ENCODE measurements at places on chromosomes 12 and 14.

- peak; percentile 35 for DNase-seq
Measured at GRCh38 chr14:32469388-32470160, 140.5 kb downstream of the AKAP6 start.

- no peak for DNase-seq
Measured at GRCh38 chr12:65182012-65182739, 12.8 kb downstream of the LEMD3 start.

DNA sequence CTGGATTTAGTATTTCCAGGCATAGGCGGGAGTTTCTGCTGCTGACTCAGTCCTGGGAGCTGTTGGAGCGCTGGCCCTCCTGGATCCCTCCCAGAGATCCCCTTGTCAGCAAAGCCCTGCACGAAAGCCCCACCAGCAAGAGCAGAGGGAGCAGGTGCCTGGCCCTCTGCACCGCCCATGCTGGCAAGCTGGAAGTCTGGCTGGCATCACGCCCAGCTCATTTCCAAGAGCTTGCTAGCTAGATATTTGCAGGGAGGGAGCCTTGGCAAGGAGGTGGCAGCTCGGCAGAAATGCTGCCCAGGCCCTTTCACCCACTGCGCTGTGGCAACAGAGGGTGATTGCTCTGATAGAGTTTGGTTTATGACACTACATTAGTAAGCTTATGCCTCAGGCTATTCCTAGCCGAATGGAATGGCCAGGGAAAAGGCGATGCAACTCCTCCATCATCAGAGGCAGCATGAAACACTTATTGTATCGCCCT is 193.9 kb downstream of the EMP1 start:
- peak; percentile 95 for DNase-seq

DNA sequence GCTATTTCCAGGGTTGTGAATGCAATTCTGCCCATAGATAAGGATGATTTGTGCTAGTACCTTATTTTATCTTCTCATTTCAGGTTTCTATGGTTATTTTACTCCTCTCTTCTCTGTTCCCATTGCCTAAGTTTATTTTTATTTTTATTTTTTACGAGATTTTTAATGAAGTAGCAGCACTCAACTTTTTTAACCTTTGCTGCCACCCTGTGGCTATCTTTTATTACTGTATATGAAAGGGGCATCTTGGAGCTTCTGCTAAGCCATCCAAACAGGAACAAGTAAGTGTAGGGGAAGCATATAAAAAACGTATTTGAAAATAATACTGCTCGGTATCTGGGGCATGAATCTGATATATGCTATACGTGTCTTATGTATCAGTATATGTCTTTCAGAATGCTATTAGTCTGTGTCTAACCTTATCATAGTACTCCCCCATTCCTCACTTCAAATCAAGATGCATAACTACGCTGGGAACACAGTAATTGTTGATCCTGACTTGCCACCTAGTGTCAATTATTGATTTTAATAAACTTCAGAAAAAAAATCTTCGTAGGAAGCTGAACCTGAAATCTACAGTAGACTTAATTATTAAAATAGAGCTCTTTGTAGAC is 60.3 kb downstream of the KLRG1 start:
- DNase-seq = no peak

GRCh38 chr14:75648066-75648838 is 12.4 kb downstream of the ERG28 start:
- no peak for DNase-seq

- DNase-seq = no peak
Measured at GRCh38 chr14:95322651-95323050, 2.9 kb upstream of the CLMN start.

GRCh38 chr12:76020281-76020680 is 11.3 kb downstream of the PHLDA1 start:
- no peak for DNase-seq

- DNase-seq = no peak
Measured at GRCh38 chr12:126936181-126936851, 1330.7 kb upstream of the TMEM132C start.

GRCh38 chr14:51674294-51675002 is 22.7 kb downstream of the FRMD6 start:
- DNase-seq = no peak

DNA sequence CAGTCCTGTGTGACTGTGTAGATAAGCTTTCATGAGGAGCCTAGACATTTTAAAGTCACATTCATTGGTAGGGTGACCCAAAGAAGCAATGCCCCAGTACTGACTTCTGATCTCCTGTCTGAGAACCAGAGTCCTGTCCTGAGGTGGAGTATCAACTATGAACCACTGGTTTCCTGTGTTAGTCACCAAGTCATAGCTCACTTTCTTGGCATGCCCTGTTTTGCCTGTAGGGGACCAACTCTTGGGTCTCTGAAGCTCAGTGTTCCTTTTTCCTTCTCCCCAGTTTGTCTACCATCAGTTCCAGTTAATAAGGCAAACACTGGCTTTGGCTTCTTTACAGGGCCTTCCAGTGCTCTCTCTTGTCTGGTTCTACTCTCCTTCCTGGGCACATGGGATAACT is 97.4 kb downstream of the C12orf75 start:
- no peak for DNase-seq

- DNase-seq = no peak
Measured at GRCh38 chr14:79587875-79588274, 623.4 kb downstream of the DIO2 start.

DNA sequence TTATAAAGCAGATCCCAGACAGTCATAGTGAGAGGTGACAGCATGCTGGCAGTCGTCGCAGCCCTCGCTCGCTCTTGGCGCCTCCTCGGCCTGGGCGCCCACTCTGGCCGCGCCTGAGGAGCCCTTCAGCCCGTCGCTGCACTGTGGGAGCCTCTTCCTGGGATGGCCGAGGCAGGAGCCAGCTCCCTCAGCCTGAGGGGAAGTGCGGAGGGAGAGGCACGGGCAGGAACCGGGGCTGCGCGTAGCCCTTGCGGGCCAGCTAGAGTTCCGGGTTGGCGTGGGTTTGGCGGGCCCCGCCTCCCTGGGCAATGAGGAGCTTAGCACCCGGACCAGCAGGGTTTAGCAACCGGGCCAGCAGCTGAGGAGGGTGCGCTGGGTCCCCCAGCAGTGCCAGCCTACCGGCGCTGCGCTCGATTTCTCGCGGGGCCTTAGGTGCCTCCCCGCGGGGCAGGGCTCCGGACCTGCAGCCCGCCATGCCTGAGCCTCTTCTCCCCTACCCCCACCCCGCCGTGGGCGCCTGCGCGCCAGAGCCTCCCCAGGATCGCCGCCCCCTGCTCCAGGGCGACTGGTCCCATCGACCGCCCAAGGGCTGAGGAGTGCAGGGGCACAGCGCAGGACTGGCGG is 451.2 kb upstream of the DCN start:
- no peak for DNase-seq

DNA sequence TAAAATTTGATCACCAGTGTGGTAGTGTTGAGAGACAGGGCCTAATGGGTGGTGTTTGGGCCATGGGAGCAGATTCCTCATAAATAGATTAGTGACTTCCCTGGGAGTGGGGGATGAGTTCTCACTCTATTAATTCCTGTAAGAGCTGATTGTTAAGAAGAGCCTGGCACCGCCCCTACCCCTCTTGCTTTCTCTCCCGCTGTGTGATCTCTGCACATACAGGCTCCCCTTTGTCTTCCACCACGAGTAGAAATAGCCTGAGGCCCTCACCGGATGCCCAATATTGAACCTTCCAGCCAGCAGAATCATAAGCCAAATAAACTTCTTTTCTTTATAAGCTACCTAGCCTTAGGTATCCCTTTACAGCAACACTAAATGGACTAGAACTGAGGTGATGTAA is 31.9 kb upstream of the CAND1 start:
- peak; percentile 64 for DNase-seq

GRCh38 chr12:99066726-99067125 is 421.6 kb downstream of the APAF1 start:
- DNase-seq = no peak

DNA sequence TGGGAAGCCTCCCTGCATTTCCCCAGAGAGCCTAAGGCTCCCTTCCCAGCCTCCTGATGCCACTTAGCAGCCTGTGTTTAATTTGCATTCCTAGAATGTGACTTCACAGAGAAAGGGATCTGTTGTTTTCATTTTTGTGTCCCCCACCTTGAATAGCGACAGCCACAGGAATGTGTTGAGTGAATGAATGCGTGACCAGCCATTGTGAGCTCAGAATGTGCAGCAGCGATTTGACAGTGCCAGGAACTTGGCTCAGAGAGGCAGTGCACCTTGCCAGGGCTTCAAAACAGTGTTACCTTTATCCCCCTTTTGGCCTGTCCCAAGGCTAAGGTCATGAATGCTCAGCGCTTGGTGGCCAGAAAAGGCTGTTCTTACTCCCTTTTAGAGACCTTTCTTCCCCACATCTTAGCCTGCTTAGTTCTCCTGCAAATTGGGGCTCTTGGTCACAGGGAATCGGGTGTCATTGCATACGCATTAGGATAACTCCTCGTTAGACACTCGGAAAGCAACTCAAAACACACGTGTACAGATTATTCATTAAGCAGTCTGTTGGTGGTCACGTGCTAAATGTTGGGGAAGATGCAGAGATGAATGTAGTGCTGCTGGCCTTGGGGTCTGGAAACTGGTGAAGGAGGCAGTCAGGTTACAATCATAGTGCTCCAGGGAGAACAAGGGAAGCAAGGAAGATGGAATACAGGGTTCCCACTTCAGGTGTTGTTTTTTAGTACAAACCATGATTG is 9.8 kb downstream of the NTF3 start:
- no peak for DNase-seq

DNA sequence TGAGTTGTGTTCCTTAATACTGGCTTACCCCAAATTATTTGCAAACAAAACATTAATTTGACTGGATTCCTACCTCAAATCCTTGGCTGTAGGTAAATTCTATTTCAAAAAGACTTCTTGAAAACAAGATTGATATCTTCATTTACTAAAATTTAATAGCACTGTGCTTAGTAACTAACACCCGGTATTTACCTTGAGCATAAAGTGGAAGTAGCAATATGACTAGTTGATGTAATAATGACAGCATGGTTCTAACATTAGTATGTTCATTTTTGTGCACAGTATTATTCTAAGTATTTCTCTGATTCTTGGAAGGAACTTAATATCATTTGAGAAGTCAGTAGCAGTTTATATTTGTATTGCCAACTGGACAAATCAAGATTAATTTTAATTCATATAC is 96.8 kb downstream of the PPHLN1 start:
- no peak for DNase-seq

DNA sequence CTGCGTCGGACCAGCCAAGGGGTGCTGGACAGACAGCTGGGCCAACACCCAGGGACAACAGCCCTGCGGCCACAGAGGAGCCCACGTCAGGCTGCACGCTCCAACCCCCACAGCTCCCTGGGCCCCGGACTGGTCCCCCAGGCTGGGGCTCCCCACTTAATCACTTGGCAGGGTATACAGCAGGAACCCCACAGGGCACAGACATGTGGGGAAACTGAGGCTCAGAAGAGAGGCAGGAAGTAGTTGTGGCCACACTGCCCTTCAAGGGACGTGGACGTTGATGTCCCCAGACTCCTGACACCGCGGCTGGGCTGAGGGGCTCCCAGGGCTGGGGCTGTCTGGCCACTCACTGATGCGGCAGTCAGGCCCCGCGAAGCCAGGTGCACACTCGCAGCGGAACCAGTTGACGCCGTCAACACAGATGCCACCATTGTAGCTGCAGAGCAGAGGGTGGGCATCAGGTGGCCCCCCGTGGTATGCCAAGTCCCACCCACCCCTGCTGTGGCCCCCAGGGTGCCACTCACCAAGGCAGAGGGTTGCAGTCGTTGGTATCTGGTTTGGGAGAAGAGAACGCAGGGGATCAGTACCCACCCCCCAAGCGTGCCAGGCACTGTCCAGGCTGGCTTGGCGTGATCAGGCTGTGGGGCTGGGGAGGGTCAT is 21.5 kb downstream of the JAG2 start:
- DNase-seq = no peak

DNA sequence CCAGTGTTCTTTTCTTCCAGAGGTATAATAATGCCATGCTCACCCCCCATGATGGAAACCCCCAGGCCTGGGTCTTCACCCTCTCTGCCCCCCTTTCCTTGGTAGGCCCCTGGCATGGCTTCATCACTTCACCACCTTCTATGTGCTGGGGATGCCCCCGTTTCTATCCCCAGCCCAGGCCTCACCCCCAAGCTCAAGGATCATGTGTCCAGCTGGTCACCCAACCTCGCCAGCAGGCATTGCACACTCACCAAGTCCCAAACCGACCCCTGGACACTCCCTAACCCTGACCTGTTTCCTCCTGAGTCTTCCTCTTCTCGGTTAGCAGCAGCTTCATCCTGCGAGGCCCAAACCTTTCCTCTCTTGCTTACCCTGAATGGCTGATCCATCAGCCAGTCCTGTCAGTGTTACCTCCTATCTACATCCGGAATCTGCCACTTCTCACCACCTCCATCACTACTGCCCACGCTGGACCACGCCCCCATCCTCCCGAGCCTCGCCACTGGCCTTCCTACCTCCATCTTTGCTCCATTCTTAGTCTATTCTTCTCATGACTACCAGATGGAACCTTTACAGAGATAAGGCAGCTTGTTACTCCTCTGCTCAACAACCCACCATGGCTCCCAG is 69.0 kb downstream of the MVK start:
- no peak for DNase-seq

GRCh38 chr14:98858158-98858557 is 413.8 kb downstream of the BCL11B start:
- DNase-seq = no peak

GRCh38 chr12:29582146-29582545 is 84.7 kb upstream of the OVCH1 start:
- DNase-seq = no peak

- no peak for DNase-seq
Measured at GRCh38 chr12:953776-954175, 4.3 kb upstream of the RAD52 start.

GRCh38 chr14:21352587-21352986 is 31.2 kb downstream of the SUPT16H start:
- DNase-seq = no peak

DNA sequence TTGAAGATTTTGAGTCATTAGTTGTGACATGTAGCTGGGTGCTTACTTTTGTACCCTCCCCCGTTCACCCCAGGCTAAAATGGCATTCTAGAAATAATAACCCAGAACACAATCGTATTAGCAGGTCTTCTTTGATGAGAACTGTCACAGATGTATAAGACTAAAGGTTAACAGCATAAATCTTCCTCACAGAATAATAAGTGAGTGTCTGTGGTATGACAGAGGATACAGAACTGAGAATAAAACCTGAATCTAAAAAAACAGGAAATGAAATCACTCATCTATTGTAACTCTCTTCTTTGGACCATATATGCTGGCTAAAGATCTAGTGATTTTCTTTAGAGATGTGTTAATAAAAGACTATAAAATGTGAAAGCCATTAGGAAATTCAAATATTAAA is 746.6 kb downstream of the LRFN5 start:
- no peak for DNase-seq
